Activated T-cell treated with anti-CD3 and anti-CD28 coated beads, Interleukin-2, amount 50 U/mL, for 1 hour (primary cell): ENCODE measurements at places on chromosomes 4 and X.

DNA sequence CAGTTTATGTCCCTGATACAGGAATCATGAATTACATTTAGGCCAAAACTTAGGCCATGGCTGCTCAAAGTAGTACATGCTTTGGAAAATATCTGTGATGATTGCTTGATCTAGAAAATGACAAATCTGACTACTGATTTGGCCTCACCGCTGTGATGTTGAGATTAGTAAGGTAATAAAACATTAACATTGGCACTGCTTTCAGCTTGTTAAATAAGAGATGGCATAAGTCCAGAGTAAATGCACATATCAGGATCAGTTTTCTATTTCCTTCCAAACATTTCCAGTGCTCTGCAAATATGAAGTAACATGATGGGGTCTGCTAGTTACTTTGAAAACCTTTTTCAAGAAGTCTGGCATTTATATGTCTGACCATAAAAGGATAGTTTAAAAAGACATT lies 687.3 kb upstream of the ACTRT1 start:
- DNase-seq, result no peak

DNA sequence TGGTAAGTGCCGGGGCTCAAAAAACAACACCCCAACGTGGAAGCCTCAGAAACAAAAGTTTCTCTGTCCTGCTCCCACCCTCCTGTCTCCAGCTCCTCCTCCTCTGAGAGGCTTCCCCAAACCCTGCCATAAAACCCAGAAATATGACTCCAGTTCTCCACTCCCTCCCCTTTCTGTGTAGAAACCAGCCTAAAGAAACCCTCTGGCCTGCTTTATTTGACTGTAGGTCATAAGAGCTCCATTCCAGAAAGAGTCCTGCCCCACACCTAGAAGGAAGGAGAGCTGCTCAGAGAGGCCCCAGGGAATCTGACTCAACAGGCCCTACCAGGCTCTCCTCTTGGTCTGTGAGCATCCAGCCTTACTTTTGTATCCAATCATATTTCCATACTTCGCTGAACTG lies 872 bp upstream of the S100P start:
- no peak for DNase-seq

GRCh38 chr4:19213388-19213787 lies 1038.3 kb upstream of the SLIT2 start:
- DNase-seq, result no peak

GRCh38 chr4:15171725-15172124 lies 169.4 kb downstream of the CPEB2 start:
- DNase-seq, result no peak

- DNase-seq, result no peak
These were observed 4.0 kb upstream of the SH3D19 start for GRCh38 chr4:151329217-151330007.

DNA sequence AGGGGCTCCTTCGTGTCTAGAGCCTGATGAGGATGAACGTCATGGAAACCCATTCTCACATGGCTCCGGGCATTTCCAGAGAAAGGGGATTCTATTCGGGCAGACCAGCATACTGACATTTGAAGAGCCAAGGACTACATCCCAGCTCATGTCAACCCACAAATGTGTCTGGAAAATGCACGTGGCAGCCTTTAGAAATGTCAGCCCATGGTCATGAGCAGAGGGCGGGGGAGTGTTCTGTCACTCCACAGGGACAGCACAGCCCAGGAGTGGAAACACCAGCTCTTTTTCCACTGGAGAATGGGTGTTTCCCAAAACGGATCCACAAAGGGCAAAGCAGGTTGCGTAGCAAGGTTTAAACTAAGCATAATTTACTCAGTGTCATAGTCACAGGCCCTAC lies 207.0 kb downstream of the BCOR start:
- no peak for DNase-seq

DNA sequence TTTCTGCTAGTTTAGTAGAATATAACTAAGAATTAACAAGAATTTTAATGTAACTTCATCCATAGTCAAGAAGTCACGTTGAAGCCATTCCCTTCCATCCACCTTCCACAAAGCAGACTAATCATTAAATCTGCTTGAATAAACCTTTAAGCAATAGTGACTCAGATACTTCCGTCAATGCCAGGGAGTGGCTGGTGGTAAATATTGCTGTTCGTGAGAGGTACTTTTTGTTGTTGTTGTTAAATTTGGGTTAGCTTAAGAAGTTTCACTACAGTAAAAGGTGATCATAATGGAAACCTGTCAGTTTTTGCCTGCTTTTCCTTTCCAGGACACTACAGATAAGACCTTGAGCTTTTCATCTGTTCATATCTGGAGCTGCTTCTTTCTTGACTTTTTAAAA lies 316.3 kb downstream of the TMA16 start:
- no peak for DNase-seq

GRCh38 chr4:30181512-30181911 lies 538.7 kb upstream of the PCDH7 start:
- no peak for DNase-seq

GRCh38 chr4:139672215-139672614 lies 6.6 kb downstream of the MGST2 start:
- DNase-seq, result no peak

DNA sequence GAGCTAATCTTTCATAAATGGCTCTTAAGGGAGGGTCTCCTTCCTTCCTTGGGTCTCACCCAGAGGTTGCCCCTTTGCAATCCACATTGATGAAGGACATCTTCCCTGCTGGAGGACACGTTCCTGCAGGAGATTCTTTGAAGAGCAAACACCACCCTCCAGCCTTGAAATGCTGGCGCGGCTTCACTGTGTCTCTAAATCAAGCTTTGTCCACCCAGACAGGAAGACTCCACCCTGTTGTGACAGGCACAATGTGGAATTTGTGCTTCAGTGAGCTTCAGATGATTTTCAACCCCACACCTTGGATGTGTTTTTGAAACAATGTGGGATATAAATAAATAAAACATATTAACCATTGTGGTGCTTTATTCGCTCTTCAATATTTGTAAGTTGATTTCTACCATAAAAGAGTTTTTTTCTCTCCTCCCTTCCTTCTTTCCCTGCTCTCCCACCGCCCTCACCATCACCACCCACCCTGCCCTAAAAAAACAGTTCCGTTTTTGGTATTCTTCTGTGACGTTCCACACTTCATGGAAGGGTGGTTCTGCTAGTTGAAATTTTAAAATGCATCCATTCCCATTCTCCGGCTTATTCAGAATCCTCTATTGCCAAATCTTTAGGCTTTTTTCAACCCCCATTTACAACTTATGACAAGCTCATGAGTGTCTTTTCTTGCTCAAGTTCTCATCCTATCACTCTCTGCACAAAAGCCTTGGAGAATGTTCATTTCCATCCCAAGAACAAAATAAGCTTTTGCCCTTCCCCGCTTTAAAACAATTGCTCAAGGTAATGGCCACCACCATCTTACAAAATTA lies 264.3 kb downstream of the RAPGEF2 start:
- no peak for DNase-seq

- no peak for DNase-seq
These were observed 46.4 kb downstream of the ACOX3 start for GRCh38 chr4:8394061-8394519.

GRCh38 chrX:148049441-148049840 lies 68.3 kb downstream of the FMR1NB start:
- DNase-seq, result no peak

DNA sequence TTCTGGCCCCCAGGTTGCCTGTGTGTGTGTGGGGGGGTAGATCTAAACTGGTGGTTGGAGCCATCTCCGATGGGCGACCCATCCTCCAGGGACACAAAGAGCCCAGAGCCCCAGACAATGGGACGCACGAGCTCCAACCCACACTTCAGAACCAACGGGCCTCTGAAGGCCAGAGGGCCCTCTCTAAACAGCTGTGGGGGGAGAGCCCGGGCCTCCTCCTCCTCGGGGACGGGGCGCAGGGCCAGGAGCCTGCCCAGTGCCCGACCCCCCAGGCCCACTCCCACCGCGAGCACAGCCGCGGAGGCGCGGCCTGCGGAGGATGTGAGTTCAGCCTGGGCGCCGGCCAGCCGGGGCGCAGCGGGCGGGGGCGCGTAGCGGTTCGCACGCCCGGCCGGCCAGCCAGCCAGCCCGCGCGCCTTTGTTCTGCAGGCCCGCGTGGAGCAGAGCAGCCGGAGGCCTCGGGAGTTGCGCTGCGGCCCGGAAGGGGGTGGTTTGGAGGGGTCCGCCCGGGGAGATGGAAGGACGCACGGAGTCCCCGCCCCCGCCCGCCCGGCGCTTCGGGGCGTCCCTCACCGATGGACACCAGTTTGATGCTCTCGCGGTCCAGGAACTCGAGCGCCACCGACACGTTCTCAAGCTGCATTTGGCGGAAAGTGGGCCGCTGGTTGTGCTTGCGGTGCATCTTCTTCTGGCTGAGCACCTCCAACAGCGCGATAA lies 4.0 kb downstream of the FLNA start:
- no peak for DNase-seq
